ENCODE measurements at places on chromosomes 7 and 10. TPM values are rescaled to one million over a fixed set of nuclear protein-coding genes. Genes with fewer than 3 reads are reported as not detected.
A peak's percentile ranks its signal among the peaks of the same experiment; 100 is the strongest.

PLPP4 gene
- polyA plus RNA-seq: not detected

MYL10 gene
- polyA plus RNA-seq: not detected

- DNase-seq: no peak
These were observed 42.2 kb downstream of the GBF1 start for GRCh38 chr10:102287538-102287937.

GRCh38 chr7:148435715-148436114 is 154.9 kb upstream of the C7orf33 start:
- DNase-seq: no peak

- DNase-seq: no peak
These were observed 85.6 kb upstream of the IMMP2L start for GRCh38 chr7:111647881-111648280.

GRCh38 chr7:7706556-7707172 is 11.7 kb downstream of the RPA3 start:
- DNase-seq: no peak

GRCh38 chr10:112803961-112804401 is 146.1 kb upstream of the TCF7L2 start:
- no peak for DNase-seq

CPA4 gene
- polyA plus RNA-seq: 0.09 TPM

DNA sequence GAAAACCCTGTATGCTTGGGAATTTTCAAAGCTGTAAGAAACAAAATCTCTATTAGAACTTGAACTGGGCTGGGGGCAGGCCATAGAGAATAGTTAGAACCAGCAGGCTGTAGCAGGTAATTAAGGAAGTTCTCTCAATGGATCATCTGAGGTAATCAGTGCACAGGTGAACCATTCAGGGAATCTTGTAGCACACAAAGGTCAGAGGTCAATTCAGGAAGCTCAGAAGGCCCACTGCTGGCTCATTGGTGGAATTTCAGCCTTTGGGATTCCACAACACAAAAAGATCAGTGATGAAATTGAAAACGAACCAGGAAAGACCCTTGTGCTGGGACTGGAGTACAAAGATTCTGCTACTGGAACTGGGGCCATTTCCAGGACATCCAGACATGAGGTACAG is 82.0 kb downstream of the TMEM168 start:
- no peak for DNase-seq

DNA sequence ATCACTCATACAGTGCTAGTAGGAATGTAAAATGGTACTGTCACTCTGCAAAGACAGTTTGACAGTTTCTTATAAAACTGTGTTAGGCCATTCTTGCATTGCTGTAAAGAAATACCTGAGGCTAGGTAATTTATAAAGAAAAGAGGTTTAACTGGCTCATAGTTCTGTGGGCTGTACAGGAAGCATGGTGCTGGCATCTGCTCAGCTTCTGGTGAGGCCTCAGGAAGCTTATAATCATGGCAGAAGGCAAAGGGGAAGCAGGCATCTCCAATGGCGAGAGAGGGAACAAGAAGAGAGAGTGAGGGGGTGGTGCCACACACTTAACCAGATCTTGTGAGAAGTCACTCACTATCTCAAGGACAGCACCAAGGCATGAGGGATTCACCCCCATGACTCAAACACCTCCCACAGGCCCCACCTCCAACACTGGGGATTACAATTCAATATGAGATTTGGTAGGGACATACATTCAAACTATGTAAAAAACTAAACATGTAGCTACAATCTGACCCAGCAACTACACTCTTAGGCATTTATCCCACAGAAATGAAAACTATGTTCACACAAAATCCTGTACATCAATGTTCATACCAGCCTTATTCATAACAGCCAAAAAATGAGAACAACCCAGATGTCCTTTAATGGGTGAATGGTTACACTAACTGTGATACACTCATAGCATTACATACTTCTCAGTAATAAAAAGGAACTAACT is 5.0 kb downstream of the ALDH18A1 start:
- DNase-seq: no peak

DNA sequence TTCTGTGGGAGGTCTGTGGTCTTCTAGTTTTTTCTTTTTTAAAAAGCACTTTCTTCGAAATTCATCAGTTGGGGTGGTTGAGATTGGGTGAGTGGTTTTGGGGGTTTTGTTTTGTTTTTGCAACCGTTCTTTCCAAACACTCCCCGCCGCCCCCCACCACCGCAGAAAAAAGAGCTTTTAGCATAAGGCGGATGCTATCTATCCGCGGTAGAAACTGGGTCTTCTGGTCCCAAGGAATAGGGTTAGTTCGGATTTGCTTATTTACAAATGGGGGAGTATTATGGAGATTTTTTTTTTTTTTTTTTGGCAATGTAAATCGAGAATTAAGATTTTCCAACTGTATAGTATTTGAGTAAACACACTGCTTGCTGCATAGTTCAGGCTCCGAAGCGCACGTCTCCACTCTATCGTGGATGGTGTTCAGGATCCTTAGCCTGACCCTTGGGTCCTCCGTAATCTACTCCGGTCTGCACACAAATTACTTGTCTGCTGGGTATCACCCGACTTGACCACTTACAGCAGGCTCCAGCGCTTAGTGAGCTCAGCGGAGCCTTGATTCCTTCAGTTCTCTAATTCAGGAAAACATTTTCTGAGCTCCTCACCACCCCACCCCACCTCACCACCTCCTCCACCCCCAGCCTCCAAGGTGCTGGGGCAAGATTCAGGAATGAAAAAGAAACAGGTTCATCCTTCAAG is 757 bp upstream of the NRCAM start:
- DNase-seq: no peak

GRCh38 chr10:62072901-62073300 is 171.4 kb downstream of the ARID5B start:
- DNase-seq: no peak

H2BK1 gene
- not detected for polyA plus RNA-seq

- no peak for DNase-seq
These were observed 154.0 kb downstream of the TCF7L2 start for GRCh38 chr10:113104047-113104446.

DNA sequence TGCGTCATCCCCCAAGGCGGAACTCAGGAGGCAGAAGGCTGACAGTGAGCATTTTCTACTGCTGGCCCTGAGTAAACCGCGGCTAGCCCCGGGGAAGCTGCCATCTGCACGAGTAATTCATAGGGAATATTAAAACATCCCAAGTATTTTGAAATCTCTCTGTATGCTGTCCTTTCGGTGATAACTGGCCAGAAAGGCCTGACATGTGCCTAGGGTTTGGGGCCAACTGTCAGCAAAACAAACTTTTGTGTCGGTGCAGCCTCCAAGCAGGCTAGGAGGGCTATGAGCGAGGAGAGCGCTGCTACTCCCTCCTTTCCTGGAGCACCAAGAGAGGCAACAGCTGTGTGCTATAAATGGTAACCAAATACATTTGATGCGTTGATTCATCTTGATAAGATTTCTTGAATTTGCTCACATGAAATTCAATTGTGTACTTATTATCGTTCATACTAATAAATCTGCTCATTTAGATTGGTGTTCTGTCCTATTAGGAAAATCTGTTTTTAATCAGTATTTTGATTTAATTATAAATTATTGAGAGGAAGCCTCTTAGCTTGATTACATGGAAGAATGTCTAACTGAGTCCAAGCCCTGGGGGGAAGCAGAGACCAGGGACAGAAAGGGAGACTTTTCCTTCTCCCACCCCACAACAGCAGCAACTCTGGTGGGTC is 124.4 kb upstream of the NPS start:
- peak; percentile 40 for DNase-seq

AKR1C2 gene
- polyA plus RNA-seq: 2,054 TPM

DNA sequence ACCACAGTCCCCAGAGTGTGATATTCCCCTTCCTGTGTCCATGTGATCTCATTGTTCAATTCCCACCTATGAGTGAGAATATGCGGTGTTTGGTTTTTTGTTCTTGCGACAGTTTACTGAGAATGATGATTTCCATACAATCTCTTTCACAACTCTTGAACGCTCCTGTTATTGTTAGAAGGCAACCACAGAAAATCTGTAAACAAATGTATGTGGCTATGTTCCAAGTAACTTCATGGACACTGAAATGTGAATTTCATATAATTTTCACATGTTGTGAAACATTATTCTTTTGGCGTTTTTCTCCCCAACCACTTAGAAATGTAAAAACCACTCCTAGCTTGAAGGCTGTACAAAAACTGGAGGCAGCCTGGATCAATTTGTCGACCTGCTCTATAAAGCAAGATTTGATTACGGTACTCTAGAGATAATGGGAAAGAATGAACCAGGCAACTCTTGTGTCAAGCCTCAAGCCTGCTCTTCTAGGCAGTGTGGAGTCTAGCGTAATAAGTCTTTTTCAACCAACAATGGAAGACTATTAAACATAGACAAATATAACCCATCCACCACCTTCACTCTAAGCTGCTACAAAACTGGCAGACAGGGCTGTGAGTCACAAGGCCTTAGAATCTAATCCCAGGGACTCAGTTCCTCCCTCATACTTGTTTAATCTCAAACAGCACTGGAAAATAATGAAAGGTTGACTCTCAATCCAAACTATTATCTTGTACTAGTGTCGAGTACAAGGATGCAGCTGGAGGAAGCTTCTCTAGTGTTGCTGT is 22.7 kb downstream of the ARL3 start:
- no peak for DNase-seq

GRCh38 chr7:98135984-98136383 is 29.3 kb downstream of the LMTK2 start:
- DNase-seq: no peak

GRCh38 chr7:2730846-2731770 is 43.1 kb downstream of the AMZ1 start:
- peak; percentile 40 for DNase-seq

GRCh38 chr7:29042824-29043231 is 84.7 kb upstream of the TRIL start:
- DNase-seq: no peak

CABCOCO1 gene
- 0.04 TPM for polyA plus RNA-seq

FAM237B gene
- not detected for polyA plus RNA-seq

GRCh38 chr7:143299840-143300239 is 11.7 kb downstream of the CASP2 start:
- DNase-seq: no peak

DNA sequence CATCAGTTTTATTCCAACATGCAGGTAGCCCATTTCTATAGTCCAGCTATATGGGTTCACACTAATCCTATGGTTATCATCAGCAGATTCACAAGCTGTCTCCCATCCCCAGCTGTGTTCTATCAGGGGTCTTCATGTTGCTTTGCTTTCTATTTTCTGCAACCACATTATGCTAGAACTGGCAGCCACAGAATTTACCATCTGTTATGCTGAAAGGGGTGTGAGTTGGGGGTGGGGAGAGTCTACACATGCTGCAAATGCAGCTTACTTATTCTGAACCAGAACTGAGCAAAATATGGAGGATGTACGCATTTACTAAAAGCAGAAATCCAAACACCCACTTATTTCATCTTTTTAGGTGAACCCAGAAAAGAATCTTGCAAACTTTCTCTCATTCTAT is 32.9 kb downstream of the SHTN1 start:
- no peak for DNase-seq

DNA sequence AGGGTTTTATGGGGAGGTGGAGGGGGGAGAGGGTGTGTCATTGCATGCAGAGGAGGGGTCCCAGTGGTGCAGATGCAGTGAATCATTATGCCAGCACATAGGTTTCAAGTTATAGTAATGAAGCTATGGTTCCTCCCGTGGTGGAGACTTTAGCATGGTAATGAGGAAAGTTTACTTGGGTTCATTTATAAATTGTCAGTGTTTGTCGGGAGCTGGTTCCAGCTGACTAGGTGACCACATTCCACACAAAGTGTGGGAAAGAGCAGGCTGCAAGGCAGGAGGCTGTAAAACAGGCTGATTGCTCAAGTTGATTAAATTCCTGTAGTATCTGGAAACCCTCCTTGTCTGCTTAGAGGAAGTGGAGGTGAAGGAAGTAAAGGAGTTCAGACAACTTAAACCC is 78.9 kb downstream of the SRI start:
- DNase-seq: no peak

FAM25A gene
- polyA plus RNA-seq: not detected

DNA sequence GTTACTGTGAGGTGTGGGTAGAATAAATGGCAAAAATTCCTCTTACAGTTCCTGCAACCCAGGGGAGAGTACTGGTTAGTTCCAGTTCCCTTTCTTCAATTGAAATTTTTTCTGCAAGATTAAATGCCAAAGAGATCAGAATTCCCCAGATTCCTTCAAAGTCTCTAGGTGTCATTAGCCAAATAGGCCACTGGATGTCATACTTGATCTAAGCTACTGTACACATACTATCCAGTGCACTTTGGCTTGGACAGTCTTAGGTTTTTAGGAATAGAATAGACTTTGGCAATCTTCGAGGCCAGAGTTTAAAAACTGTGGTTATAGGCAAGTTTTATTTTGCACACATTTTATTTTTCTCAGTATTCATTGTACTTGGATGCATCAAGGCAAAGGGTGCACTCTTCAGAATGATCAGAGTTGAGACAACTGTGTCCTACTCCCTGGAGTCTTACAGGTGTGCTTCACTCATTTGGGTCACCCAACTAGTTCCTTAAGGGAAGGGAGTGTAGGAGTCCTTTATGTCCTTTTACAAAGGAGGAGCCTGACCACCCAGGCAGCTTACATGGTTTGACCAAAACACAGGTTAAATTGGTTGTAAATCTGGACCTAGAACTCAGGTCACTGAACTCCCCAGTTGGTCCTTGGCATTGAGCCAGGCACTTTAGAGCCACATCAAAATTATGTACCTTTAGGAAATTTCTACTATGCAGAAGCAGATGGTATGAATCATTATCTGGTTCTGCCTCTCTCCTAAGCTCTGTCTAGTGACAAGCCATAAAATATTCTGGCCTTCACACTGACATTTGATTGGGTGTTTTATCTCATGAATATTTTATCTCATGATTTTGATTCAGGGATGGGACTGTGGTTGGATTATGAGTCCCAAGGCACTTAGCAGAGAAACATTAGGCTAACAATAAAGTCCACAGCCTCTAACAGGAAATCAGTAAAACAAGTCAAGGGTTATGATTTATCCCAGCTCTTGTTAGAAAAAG is 49.5 kb downstream of the ASAH2B start:
- DNase-seq: no peak

GRCh38 chr7:22885797-22886261 is 63.2 kb upstream of the TOMM7 start:
- no peak for DNase-seq

GRCh38 chr7:147869456-147869855 is 721.1 kb upstream of the C7orf33 start:
- no peak for DNase-seq

DNA sequence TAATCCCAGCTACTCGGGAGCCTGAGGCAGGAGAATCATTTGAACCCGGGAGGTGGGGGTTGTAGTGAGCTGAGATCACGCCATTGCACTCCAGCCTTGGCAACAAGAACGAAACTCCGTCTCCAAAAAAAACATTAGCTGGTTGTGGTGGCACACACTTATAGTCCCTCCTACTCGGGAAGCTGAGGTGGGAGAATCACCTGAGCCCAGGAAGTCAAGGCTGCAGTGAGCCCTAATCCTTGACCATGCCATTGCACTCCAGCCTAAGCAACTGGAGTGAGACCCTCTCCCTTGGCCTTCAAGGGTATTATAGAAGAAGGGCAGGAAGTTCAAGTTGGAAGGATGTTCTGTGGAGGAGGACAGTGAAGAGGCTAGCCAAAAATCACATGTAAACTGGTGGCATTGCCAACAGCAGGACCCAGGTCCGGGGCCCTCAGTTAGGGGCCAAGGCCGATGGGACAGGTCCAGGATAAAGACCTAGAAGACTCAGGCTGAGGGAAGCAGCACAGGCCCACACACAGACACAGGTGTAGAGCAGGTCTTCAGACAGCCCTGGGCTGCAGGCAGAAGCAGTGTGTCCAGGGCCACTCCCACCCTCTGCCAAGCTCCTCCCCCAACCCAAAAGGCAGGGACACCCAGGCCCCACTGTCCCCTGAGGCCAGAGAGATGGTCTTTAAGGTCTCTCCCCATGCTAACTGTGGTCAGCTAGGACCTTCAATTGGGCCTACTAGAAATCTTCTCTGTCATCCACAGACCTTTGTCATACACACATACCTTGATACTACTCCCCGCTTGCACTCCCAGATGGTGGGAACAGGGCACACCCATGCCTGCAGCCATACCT is 8.4 kb upstream of the SAMD8 start:
- DNase-seq: no peak
